SK-N-SH treated with all-trans-retinoic acid at 6 μM for 48 hours (cell line): ENCODE measurements at places on chromosomes 1 and 21.

GRCh38 chr1:173714441-173714758, 381 bp upstream of the KLHL20 start:
- ATAC-seq, result no peak

DNA sequence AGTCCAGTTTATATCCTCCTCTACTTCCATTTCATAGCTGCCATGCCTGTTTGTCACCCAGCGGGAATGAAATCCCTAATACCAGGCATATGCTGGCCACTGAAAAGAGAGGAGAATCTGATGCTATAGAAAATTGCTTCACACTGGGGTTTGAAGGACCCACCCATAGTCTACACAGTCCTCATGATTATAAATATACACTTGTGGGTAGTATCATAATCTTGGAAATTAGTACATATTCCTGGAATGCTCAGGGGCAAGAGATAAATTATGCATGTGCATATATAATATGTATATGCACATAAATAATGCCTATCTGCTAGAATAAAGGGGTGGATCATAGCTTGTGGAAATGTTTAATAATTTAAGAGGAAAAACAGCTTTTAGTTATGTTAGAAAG, 105.8 kb downstream of the PRRX1 start:
- ATAC-seq, result no peak

- ATAC-seq, result peak; percentile 59
Observed at GRCh38 chr1:93614986-93615581, 66.6 kb downstream of the BCAR3 start.

DNA sequence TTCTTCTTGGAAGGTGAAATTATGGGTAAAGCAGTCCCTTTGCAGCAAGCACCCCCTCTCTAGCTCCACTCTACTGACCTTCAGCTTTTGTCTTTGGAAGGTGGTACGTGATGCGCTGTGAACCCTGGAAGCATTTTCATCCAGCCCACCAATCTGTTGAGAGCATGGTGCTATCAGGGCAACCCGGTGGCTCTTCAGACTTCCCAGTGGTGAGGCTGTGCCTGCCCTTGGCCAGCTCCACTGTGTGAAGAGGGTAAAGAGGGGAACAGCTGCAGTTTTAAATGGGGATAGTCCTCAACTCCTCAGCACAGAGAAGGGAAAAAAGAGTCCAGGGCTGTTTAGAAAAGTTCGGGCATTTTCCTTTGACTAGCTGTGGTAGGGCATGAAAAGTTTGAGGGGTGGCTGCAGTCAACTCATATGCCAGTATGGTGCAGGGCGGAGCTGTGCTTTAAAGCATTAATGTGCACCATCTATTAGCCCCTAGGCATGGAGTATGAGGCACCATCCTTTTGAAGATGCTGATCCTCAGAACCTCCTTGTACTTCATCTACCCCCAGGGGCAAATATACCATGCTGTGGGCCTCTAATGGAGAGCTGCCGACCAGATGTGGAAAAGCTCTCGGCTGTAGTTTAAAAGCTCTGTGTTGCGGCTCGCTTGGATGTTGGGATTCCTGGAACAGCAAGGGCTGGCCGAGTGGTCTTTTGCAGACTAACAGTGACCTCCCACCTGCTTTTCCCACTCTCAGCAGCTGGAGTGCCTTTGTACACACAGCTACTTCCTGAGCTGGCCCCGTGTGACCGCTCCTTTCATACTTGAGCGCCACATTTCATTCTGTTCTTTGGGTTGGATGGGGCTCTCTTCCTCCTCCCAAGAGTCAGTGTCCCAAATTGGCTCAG, 123.0 kb downstream of the PEX14 start:
- no peak for ATAC-seq

DNA sequence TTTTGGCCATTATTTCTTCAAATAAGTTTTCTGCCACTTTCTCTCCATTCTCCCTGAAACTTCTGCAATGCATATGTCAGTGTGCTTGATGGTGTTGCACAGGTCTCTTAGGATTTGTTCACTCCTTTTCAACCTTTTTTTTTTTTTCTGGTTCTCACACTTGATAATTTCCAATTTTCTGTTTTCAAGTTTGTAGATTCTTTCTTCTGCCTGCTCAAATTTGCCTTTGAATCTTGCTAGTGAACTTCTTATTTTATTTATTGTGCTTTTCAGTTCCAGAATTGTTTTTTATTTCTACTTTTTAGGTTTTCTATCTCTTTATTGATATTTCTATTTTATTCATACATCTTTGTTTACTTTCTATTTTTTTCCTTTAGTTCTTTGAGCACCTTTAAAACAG, 48.4 kb upstream of the PTPRC start:
- no peak for ATAC-seq

GRCh38 chr1:70205071-70205433, 327 bp downstream of the LRRC40 start:
- peak; percentile 67 for ATAC-seq

GRCh38 chr1:240284656-240285414, 193.2 kb downstream of the FMN2 start:
- no peak for ATAC-seq

GRCh38 chr1:23098463-23099170, 70.0 kb downstream of the LUZP1 start:
- peak; percentile 55 for ATAC-seq

DNA sequence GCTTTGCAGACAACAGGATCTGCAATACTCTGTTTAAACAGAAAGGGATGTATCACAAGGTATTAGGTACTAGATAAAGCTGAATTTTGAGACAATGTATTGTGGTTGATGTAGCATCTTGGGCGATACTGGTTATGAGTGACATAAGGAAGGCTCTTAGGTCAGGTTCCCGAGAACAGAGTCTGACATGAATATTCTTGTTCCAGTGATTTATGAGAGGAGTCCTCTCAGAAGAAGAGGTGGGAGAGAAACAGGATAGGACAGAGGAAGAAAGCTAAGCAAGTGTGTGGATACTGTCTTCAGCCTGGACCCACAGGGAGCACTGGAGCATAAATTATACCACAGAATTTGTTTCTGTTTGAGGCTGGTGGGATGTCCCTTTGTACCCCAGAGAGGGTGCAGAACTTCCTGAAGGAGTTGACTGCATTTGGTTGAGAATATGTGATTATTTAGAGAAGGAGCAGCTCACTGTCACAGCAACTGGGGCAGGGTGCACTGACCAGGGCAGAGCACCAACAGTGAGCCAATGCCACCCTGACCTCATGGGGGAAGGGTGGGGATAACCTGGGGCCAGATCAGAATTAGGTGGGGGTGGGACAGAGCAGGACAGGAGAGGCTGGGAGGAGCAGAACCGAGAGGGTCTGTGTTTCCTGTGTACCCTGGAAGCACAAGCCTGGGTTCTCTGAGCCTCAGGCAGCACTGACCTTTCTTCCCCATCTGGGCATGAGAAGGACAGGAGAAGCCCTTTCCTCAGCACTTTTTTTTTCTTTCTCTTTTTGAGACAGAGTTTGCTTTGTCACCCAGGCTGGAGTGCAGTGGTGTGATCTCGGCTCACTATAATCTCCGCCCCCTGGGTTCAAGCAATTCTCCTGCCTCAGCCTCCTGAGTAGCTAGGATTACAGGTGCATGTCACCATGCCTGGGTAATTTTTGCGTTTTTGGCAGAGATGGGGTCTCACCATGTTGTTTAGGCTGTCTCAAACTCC, 36.3 kb upstream of the SLC6A9 start:
- no peak for ATAC-seq

GRCh38 chr1:177119311-177119710, 45.2 kb downstream of the ASTN1 start:
- ATAC-seq, result no peak

DNA sequence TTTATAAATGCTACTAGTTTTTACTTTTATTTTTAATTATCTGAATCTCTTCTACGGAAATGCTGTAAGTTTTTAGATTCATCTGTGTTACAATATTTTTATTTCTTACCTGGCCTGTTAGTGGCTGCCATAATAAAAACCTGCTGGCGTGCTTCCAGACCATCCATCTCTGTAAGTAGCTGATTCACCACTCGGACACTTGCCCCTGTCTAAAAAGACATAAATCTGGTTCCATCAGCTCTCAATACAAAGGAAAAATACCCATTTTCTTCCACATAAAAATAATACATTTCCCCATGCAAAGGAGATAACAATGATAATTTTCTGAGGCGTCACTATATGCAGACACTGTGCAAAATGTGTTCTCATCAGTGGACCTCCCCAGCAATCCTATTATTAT, 62.0 kb downstream of the NVL start:
- no peak; the same call in 2 of the 3 replicates for ATAC-seq

- ATAC-seq, result no peak
Observed at GRCh38 chr1:64051796-64052195, 151.6 kb upstream of the UBE2U start.

- ATAC-seq, result no peak
Observed at GRCh38 chr1:145879775-145880174, 5.9 kb downstream of the ANKRD35 start.

DNA sequence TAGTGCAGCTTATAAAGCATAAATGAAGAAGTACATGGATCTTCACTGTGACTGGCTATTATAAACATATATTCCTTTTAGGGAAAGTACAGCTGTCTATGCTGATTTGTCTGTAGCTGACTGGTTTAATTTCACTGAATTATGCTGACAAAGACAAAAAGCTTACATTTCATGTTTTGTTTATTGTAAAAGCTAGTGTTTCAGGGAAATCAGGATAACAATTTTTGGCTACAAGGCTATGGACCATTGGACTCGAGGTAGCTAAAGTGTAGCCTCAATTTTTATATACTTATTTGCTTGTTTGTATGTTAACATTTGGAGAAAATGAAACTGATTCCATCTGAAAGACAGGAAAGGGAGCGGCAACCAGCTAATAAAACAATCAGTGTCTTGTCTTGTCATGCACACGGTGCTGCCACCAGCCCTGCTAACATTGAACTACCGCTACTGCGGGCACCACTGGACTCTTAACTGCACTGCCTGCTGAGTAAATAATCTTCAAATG, 480.2 kb downstream of the COL11A1 start:
- peak; percentile 75 for ATAC-seq

GRCh38 chr1:154786804-154787570, 83.1 kb downstream of the KCNN3 start:
- ATAC-seq, result no peak

DNA sequence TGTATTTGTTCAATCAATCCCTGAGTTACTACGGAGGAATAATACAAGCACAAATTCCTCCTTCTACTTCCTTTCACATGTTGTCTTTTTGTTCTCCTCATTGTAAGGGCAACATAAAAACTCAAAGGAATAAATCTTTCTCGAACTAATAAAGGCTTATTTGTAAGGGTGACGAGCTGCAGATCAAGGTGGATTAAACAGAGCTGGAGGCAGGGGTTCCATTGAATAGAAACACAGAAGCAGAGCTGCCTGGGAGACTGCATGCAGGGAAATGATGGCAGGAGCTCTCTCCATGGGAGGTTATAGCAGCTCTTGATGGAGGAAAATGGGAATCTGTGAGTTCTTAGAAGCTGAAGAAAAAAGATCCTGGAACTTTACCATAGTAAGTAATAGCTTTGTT, 160.2 kb downstream of the CYYR1 start:
- no peak for ATAC-seq

GRCh38 chr1:178382372-178382771, 114.4 kb downstream of the CLEC20A start:
- ATAC-seq, result no peak

GRCh38 chr21:43277481-43278351, 108.9 kb downstream of the CRYAA start:
- ATAC-seq, result no peak

DNA sequence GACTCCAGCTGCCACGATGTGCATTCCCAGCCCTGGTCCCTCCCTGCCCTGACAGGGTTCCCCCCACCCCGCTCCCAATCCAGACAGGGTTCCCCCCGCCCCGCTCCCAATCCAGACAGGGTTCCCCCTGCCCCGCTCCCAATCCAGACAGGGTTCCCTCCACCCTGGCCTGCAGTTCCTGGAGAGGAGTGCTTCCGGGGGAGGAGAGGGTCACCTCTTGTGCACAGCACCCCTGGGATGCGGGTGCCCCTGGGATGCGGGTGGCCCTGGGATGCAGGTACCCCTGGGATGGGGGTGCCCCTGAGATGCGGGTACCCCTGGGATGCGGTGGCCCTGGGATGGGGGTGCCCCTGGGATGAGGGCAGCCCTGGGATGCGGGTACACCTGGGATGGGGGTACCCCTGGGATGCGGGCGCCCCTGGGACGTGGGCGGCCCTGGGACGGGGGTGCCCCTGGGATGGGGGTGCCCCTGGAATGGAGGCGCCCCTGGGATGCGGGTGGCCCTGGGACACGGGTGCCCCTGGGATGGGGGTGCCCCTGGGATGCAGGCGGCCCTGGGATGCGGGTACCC, 36.7 kb upstream of the SLC19A1 start:
- ATAC-seq, result no peak
